ENCODE measurements at places on chromosomes 6 and 20.

- DNase-seq = no peak
These were observed 4.4 kb upstream of the MUC21 start for GRCh38 chr6:30979141-30979540.

- DNase-seq = no peak
These were observed 8.1 kb upstream of the UBR2 start for GRCh38 chr6:42555477-42556457.

DNA sequence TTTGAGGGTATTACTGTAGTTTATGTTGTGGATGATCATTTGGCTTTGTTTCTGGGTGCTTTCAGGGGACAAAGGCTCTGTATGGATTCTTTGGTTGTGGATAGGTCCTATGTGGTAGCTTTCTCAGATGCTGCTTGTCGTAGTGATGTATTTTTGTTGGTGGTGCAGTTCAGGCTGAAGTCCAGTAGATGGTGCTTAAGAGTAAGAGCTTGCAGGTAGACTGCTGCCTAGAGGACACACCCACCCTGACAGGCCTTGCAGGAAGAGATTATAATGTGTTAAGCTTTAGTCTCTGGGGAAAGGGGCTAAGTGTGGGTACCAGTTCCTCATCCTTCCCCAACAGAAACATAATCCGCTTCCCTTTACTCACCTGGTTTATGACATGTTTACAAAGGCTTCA is 62.6 kb upstream of the ADGRB3 start:
- DNase-seq = no peak

DNA sequence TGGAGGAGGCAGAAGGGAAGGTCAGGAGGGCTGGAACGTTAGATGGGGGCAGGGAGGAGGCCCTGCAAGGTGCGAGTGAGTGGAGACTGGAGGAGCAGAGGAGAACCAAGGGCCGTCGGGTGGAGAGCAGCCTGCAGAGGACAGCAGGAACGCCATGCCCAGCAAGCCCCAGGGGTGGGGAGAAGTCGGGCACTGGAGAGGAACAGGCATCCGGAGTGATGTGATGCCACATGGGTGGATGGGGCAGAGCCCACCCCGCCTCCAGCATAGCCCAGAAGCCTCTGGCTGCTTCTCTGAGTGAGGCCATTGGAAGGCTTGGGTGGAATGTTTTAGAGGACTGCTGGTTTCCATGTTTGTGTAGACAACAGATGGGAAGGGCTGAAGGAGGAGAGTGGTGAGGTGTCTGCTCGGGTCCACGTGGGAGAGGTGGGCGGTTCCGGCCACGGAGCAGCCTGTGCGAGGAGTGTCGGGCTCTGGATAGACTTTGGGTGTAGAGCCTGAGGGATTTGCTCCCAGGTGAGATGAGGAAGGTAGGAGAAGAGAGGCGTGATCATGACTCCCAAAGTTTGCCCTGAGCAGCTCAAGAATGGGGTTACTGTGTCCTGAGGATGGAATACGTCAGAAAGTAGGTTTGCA is 221.4 kb downstream of the SMOC2 start:
- no peak for DNase-seq

DNA sequence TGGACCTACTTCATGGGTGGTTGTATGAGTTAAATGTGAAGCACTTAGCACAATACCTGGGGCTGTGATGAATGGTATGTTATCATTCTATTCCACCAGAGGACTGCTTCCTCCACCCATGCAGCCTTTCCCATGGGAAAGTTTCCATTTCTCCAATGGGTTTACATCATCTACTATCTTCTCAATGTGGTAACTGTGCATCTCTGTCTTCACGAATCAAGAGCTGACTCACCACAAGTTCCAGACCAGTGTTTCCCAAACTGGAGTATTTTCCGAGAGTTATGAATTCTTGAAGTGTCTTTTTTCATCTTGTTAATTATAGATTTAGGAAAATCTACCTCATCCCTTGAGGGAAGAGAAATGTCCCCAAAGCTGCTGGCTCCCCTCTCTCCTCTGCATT is 182.8 kb downstream of the UNC5CL start:
- no peak for DNase-seq

All from AG08396 (cell line).